Cerebellar cortex (tissue), 1 donor: ENCODE measurements at places on chromosomes 16 and 17.
A peak's percentile ranks its signal among the peaks of the same experiment; 100 is the strongest.

- no peak for DNase-seq
Measured at GRCh38 chr17:1150863-1151600, 28.7 kb downstream of the ABR start.

DNA sequence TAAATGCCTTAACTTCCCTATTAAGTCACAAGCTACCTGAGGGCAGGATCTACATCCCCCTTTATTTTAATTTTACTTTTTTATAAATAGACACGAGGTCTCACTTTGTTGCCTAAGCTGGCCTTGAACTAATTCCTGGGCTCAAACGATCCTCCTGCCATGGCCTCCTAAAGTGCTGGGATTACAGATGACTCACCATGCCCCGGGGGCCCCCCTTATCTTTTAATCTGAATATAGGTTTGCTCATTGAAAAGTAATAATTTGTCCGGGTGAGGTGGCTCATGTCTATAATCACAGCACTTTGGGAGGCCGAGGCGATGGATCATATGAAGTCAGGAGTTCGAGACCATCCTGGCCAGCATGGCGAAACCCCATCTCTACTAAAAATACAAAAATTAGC lies 14.2 kb downstream of the ETV4 start:
- no peak for DNase-seq

GRCh38 chr17:71975331-71975801 lies 145.5 kb upstream of the SOX9 start:
- DNase-seq = peak; percentile 11

DNA sequence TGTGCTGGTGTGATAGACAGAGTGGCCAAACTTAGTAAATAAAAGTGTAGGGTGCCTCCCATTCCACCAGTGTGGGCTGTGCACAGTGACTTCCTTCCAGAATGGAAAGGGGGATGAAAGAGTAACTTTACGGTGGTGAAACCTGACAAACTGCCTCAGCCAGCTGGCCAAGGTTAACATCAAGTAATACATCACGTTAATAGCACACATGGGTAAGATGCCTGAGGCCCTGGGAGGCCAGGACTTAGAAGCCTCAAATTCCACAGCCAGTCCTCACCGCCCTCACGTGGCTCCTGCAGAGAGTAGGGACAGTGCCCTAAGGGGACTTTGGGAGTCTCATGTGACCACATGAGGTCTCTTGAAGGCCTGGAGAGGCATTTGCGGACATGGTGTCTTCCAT lies 14.1 kb downstream of the RMI2 start:
- DNase-seq = peak; percentile 19

- peak; percentile 59 for DNase-seq
Measured at GRCh38 chr17:16352303-16352666, 984 bp downstream of the CENPV start.

DNA sequence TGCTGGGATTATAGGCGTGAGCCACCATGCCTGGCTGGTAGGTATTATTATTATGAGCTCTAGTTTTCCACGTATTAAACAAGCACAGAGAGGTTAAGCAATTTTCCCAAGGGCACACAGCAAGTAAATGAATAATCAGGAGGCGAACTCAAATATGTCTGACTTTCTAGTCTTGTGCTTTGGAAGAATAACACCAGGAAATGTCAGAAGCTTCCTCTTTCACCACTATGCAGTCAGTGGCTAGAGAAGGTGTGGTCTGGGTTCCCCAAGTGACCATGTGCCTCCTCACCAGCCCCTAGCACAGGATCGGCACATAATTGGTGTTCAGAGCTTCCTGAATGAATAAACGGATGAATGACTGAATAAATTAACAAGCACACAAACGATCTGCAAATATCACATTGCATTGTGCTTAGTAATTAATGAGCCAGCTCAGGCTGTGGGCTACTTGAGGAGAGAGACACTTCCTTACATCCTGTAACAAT lies 21.6 kb upstream of the SCNN1B start:
- DNase-seq = no peak
